Left colon (tissue), 2 donors: ENCODE measurements at places on chromosomes 2 and 18. TPM values are rescaled to one million over a fixed set of nuclear protein-coding genes. Genes with fewer than 3 reads are reported as not detected.

The AMER3 gene
- total RNA-seq, result 0.42 TPM

DNA sequence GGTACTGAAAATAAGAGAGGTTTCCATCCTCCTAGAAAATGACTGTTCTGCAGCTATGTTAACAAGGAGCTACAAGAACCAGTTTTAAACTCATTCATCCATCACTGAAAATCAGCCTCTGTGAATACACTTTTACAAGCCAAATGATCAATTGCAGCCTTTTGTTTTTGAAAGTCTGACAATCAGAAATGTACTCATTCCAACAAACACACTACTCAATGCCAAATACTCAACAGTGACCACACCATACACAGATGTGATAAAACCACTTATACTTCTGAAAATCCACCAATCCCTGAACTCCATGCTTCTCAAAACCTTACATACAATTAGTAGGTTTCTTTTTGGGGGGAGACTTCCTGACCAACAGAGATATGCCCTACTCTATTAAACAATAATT lies 663.9 kb upstream of the CHAC2 start:
- DNase-seq, result no peak

DNA sequence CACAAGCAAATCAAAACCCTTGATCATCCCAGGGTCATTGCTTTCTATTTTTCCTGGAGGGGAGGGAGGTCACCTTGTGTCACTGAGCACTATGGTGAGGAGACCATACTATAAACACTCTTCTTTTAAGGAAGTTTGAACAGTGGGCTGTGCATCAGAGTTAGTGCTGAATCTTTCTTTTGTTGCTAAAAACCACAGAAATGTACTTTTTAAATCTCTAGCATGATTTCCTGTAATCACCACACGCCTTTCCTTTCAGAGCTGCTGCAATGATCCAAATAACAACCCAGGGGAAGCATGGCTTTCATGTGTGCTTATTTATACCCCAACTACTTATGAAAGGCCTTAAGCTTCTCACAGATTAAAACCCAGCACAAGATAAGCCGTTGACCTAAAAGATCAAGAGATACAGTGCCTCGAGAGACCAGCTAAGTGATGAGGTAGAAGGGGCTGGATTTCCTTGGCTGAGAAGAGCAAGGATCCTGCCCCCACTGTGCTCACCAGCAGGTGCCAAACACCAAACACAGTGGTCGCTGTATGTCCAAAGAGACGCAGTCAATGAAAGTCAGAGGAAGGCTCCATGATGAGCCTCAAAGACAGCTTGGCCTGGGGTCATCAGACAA lies 34.7 kb downstream of the TRABD2A start:
- DNase-seq, result no peak

GRCh38 chr18:6921571-6921970 lies 192.1 kb downstream of the ARHGAP28 start:
- no peak for DNase-seq

DNA sequence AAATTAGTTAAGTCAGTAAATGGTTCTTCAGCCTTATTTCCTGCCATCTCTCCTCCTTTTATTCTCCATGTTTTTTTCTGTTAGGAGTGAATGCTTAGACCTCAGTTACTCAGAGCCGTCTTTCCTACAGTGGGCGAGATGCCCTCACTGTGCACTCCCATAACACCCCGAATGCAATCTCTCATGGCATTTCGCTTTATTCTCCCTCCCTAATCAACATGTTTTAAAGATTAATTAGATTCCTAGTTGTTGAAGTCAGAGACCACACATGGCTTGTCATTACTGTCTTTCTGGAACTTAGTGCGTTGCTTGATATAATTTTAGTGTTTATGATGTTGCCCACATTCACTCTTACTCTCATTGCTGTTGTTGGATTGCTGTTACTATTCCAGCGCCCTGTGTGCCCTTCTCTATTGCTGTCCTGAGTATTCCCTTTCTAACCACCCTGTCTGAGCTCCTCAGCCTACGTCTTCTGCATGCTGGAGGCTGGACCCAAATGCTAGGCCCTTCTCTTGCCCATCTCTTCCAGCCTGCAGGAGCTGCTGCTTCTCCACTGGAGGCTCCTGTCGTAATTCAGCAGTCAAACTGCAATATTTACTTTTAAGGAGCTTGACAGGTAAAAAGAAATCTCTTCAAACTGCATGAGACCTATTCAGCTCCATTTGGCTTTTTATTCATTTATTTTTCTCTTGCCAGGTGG lies 99.3 kb downstream of the MAP2 start:
- no peak for DNase-seq
